AG10803 (cell line): ENCODE measurements at places on chromosomes 6 and 20.

GRCh38 chr6:24907919-24908649, 27.7 kb downstream of the RIPOR2 start:
- no peak for DNase-seq

- no peak for DNase-seq
These were observed 62.5 kb downstream of the AHI1 start for GRCh38 chr6:135434991-135435390.

DNA sequence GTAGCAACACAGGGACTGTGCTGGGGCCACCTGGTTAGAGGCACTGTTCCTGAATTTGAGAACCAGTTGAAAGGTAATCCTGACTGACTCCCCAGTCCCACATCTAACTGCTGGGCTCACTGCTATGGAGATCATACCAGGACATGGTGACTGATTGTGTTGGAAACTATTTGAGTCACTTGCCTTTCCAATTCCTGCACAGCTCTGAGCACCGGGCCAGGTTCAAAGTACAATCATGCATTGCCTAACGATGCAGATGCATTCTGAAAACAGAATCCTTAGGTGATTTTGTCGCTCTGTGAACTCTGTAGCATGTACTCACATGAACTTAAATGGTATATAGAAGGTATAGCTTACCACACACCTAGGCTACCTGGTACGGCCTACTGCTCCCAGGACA, 215.3 kb downstream of the BMP7 start:
- DNase-seq: no peak

GRCh38 chr6:145887969-145888368, 73.4 kb upstream of the FBXO30 start:
- DNase-seq: peak; percentile 15

GRCh38 chr20:53774461-53775203, 181.0 kb upstream of the ZNF217 start:
- DNase-seq: peak; percentile 96

DNA sequence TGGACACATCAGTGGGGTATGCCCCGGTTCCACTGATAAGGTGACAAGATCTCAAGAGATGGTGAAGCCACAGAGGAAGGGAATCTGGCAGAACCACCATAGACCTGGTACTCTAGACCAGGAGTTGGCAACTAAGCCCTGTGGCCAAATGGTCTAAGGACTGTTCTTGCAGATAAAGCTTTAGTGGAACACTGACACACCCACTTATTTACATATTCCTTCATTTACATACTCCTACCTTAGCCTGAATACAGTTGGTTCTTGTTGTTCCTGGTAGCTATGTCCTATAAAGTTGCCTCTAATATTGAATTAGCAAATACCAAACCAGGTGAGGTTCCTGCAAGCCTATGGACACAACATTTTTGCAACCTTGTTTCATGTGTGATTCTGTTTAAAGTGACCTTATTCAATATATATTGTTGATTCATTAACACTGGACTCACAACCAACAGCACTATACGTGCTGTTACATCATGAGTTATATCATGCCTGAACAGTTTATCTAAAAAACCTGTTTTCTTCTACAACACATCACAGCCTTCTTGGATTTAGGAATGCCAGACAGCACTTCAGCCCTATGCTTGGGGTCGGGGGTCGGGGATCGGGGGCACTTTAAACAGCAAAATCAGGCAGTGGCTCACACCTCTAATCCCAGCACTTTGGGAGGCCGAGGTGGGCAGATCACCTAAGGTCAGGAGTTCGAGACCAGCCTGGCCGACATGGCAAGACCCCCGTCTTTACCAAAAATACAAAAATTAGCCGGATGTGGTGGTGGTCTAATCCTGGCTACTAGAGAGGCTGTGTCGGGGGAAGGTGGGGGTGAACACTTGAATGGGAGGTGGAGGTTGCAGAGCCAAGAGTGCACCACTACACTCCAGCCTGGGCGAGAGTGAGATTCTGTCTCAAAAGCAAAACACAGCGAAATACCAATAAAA, 2.5 kb downstream of the CCDC167 start:
- DNase-seq: no peak

DNA sequence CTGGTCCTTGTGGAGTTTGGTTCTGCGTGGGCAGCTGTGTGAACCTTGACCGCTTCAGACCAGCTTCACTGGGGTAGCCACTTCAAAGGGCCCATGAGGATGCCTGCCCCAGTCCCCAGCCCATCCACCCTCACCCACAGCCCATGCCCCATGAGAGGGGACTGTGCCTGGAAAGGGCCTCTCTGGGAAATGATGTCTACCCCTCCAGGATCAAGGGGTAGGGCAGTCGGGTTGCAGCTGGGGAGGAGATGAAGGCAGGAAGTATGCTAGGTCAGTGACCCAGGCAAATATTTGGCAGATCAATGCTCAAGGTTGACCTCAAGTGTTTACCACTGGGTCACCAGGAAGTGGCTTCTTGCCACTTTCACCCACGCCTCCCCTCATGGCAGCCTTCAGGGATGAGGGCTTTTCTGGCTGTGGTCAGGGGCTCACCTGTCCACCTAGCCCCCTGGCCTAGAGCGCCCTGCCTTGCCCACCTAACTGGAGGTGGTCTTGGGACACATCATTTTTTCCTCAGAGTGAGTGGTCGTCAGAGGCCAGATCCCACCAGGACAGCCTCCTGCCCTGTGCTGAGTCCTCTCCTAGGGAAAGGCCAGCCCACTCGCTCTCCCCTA, 109.5 kb downstream of the SNX5 start:
- no peak for DNase-seq

DNA sequence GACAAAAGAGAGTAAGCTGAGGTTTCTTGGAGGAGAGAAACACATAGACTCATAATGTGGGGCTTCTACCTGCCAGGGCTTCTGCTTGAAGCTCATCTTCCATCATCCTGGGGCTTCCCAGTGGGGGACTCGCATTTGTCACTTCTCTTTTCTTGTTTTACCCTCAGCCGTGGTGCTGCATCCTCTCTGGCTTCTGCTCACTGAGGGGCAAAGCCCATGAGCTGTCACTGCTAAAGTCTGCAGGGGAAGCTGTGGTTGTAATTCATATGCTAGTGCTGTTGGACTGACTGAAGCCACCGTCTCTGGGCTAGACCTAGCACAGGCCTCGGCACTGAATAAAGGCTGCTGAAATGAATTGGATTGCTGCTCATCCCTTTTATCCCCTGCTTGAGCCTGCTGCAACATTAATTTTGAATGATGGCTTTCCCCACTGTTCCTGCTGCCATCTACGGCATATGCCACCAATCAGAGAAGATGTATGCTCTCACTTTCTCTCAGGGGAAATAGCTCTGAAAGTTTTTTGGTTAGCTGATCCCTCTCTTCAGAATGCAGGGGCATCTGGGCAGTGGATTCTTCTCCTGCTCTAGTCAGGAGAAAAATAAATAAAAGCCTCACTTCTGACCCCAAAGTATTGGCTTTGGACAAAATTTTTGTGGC, 568.4 kb upstream of the MAP3K7 start:
- DNase-seq: no peak
